Stimulated activated CD8-positive, alpha-beta memory T cell treated with anti-CD3 and anti-CD28 coated beads, Interleukin-15, amount 100 ng/mL, for 48 hours (primary cell): ENCODE measurements at places on chromosomes 16 and 17.

DNA sequence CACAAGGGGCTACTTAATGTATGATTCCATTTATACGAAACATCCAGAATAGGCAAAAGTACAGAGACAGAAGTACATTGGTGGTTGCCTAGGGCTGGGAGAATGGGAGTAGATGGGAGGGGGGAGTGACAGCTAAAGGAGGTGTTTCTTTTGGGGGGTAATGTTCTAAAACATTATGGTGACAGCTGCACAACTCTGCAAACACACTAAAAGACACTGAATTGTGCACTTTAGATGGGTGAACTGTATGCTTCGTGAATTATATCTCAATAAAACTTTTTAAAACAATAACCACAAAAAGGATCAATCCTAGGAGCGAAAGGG is 661 bp downstream of the LYRM9 start:
- no peak for DNase-seq

- no peak for DNase-seq
Observed at GRCh38 chr17:4582101-4582501, 2.2 kb upstream of the SMTNL2 start.

GRCh38 chr17:47676199-47676472 is 17.8 kb upstream of the TBKBP1 start:
- no peak for DNase-seq

GRCh38 chr16:77584205-77584859 is 138.0 kb upstream of the NUDT7 start:
- DNase-seq: no peak

DNA sequence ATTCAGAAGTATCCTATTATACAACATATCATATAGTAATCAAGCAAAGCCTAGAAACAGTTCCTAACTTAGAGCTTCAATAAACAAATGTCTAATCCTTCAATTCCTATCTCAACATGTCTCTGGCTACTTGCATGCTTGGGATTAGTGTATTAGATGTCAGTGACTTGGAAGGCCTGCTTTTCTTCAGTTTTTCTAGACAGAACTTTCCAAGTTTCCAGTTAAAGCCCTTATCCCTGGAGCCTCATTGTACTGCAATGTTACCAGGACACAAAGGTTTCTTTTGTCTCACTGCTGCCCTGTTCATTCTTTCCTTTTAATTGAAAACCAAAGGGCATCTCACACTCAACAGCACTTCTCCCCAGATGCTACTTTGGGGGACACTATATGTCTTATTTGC is 16.5 kb downstream of the PSME3IP1 start:
- DNase-seq: no peak
